ENCODE measurements at places on chromosomes 6 and 20.

GRCh38 chr6:36230371-36230770 is 33.8 kb downstream of the BRPF3 start:
- DNase-seq: no peak

DNA sequence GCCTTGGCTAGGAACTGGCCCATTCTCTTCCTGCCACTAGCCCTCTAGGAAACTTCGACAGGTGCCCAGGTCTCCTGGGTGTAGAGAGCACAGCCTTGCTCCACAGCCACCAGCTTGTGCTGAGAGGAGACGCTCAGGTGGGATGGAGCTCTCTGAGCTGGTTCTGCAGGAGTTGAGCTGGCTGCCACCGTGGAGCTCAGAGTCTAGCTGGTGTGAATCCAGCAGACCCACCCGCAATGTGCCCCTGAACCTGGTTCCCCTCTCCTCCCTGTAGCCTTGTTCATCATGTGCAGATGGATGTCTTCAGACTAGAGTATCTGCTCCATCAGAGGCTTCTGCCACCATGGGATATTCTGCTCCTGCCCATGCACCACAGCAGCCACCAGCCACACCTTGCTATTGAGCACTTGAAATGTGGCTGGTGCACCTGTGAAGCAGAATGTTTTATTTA is 222.5 kb downstream of the SYNDIG1 start:
- DNase-seq: no peak

DNA sequence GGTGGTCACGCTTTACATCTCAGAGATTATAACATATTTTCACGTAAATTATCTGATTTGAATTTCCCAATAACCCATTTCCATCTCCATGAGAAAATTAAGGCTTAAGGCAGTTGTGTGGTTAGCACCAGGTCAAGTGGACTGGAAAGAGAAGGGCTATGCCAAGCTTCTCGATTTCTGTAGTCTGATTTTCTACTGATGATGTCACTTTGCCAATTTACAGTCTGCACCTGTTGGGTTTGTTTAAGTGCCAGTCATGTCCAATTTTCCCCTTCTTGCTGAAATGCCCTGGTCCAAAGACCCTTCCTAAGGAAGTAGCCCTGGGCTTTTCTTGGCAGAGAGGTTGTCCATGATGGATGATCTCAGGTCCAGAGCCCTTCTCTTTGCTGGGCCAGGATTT is 562.3 kb upstream of the BTBD3 start:
- no peak for DNase-seq

GRCh38 chr20:6075428-6076219 is 21.8 kb upstream of the LRRN4 start:
- DNase-seq: no peak

Measured in stimulated activated naive CD8-positive, alpha-beta T cell treated with anti-CD3 and anti-CD28 coated beads, Interleukin-15, amount 100 ng/mL, for 72 hours (primary cell).